Skin of body (tissue), 3 donors: ENCODE measurements at places on chromosomes 2 and 18. TPM values are rescaled to one million over a fixed set of nuclear protein-coding genes. Genes with fewer than 3 reads are reported as not detected.

Gene FRZB
- 8.1 TPM for total RNA-seq

Gene ZSCAN30
- total RNA-seq, result 19.7 TPM

Gene ADGRF3
- not detected for total RNA-seq

Gene SPP2
- total RNA-seq, result not detected

Gene SGO2
- 7.7 TPM for total RNA-seq

Gene SCYGR6
- total RNA-seq, result 2.4 TPM

Gene TMEM37
- total RNA-seq, result 1.5 TPM

Gene EIF2B4
- 23.5 TPM for total RNA-seq

Gene LAMA3
- 60.6 TPM for total RNA-seq

Gene CYTIP
- 8.2 TPM for total RNA-seq
